ENCODE measurements at places on chromosomes 16 and 17. TPM values are rescaled to one million over a fixed set of nuclear protein-coding genes. Genes with fewer than 3 reads are reported as not detected.

Gene PRSS36
- total RNA-seq, result 0.40 TPM

Gene NPIPB8
- 0.34 TPM for total RNA-seq

Gene CCDC57
- 13.5 TPM for total RNA-seq

Gene CCL22
- not detected for total RNA-seq

Gene RASD1
- total RNA-seq, result 0.19 TPM

Gene CDRT4
- total RNA-seq, result not detected

Gene CCL8
- not detected for total RNA-seq

- DNase-seq, result no peak
Measured at GRCh38 chr16:35751191-35751941, 2292.0 kb downstream of the TP53TG3F start.

GRCh38 chr16:17224879-17225281, 245.9 kb downstream of the XYLT1 start:
- peak; percentile 84 for DNase-seq

GRCh38 chr16:85615014-85615851, 2.1 kb downstream of the GSE1 start:
- no peak for DNase-seq

GRCh38 chr17:55344514-55344997, 77.1 kb downstream of the MMD start:
- DNase-seq, result no peak

DNA sequence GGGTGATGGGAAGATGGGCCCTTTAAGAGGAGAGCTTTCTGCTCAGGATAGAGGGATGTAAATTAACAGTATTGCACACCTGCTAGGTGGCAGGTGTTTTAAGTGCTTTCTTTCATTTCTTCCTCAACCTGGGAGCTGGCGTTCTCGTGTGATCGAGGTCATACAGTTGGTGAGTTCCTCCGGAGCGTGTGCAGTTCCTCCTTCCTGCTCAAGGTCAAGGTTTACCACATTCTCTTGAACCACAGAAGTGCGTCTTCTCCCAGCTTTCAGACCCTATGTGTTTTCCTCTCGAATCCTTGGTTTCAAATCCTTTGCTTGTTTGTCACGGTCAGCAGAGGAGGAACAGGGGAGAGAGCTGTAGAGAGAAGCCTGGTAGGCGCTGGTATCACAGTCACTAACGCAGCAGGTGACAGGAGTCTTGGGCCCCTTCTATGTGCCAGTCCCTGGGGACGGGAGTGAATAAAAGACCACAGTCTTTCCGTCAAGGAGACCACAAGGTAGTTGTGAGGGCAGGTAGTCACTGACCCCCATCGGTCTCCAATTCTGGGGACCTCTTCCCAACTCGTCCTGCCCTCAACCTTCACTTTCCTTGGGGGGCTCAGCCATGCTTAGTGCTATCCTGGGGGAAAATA, 791 bp downstream of the DNAI2 start:
- DNase-seq, result no peak

- peak; percentile 61 for DNase-seq
Measured at GRCh38 chr17:82876602-82877379, 37.0 kb upstream of the ZNF750 start.

GRCh38 chr16:56985288-56985961, 3.9 kb upstream of the NLRC5 start:
- peak; percentile 90 for DNase-seq

- DNase-seq, result no peak
Measured at GRCh38 chr17:38715216-38715943, 10.3 kb downstream of the MLLT6 start.

- peak; percentile 54 for DNase-seq
Measured at GRCh38 chr17:77107506-77108433, 33.0 kb upstream of the SEC14L1 start.

GRCh38 chr17:49494986-49495841, at the start of gene NGFR:
Gene NGFR, plus strand, starts transcription at chr17:49495293. Its CDS starts 125 bp downstream, at chr17:49495418.
- peak; percentile 22 for DNase-seq

DNA sequence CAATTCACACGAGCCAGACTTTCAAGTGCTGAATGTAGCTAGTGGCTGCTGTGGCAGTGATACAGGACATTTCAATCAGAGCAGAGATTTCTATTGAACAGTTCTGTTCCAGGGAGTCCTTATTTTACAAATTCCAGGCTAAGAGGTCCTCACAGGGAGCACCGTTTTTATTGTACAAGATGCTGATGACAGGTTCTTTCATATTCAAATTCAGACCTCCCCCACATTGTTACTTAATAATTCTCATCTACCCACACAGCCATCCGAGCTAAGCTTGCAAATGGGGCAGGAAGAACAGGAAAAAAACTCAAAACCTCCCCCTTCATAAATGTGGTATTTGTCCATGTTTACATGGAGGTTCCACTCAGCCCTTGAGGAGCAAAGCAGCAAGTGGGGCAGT, 9.8 kb downstream of the GABARAPL2 start:
- no peak for DNase-seq

GRCh38 chr17:78722246-78722761, 59.8 kb downstream of the CYTH1 start:
- peak; percentile 28 for DNase-seq

DNA sequence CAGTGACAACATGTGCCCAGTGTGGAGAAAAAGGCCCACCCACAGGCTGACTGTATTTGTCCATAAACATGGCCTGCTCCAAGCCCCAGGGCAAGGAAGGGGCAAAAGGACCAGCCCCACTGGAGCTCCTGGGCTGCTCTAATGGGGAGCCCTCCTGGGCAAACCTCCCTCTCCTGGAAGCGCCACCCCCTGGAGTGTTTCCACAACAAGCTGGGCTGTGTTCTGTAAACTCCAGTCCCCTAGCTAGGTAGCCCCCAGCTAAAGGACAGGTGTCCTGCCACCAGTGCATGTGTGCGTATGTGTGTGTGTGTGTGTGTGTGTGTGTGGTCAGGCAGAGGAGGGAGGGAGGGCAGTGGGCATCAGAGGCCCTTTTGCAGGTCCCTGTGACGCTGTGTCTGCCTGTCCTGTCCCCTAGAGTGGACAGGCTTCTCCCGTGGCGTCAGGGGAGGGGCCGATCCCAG, 11.3 kb upstream of the STAC2 start:
- DNase-seq, result no peak

- DNase-seq, result peak; percentile 61
Measured at GRCh38 chr16:70454222-70455034, at the start of gene FCSK. Gene FCSK, plus strand, starts transcription at chr16:70454595. Its CDS starts 8,596 bp downstream, at chr16:70463191.

GRCh38 chr17:34714475-34715410, 135.4 kb downstream of the TMEM132E start:
- DNase-seq, result no peak

GRCh38 chr16:53892155-53892554, 188.2 kb downstream of the FTO start:
- peak; percentile 78 for DNase-seq

Data from LHCN-M2 (cell line).